IPS DF 6.9 (cell line): ENCODE measurements at places on chromosomes 16 and 17.

- no peak for DNase-seq
Observed at GRCh38 chr17:64016974-64017373, 3.5 kb downstream of the ICAM2 start.

DNA sequence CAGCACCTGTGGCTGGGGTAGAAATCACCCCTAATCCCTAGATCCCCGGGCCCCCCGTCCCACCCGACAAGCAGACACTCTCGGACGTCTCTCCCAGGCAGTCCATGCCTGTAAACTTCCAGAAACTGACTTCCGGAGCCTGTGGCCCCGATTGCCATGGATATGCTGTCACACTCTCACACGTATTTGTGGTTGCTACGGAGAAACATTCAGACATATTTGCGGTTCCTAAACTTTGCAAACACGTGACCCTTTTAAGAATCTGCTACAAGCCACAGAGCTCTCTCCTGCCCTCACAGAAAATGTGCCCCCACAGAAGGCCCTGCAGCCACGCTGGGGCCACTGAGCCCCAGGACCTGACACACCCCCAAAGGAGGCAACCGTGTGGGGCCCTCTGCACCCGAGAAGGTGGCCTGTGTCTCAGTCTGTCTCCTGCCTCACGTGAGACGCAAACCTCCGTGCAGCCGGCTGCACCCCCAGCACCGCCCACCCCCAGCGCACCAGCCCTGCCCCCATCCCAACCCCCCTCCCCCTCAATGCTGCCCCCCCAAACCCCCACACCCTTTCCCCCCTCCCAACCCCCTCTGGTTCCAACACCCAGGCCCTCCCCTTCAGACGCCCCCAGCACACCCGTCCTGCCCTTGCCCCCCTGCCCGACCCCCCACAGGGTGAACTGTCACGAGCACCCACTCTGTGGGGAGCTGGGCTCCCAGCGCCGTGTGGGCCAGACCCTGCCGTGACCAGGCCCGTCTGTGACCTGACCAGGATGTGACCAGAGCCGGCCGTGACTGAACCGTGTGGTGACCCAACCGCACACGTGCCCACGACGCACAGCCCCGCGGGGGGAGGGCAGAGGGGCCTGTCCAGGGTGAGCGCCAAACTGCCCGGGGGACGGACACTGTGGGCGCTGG lies 66.3 kb upstream of the METRNL start:
- DNase-seq, result no peak

GRCh38 chr16:67697422-67698185 lies 21.5 kb downstream of the GFOD2 start:
- no peak for DNase-seq

DNA sequence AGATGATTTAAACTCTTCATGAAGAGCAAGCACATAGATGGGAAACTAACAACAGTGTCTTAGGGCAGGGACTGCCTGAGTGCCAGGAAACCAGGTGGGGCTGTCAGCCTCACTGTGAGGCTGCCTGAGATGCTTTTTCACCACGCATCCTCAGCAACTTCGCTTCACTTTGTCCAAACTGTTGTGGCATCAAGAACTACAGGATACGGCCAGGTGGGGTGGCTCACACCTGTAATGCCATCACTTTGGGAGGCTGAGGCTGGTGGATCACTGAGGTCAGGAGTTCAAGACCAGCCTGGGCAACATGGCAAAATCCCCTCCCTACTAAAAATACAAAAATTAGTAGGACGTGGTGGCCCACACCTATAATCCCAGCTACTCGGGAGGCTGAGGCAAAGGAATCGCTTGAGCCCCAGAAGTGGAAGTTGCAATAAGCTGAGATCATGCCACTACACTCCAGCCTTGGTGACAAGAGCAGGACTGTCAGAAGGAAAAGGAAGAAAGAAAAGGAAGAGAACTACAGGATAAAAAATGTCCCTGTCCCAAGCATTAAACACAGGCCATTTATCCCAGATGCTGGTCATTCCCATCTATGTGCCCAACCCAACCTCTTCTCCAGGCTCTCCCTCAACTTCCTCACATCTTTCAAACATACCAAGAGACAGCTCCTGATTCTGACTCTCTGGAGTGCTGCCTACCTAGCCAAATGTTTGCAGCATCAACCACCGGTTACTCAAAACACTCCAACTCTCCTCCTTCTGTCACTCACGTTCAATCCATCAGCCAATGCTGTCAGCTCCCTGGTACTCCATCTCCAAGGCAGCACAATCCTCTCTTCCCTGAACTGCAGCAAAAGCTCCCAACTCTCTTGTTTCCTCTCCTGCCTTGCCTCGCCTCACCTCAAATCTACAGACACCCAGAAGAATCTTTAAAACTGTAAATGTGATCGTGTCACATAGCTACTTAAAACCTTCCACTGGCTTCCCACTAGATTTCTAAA lies 1.6 kb downstream of the EIF4A3 start:
- no peak for DNase-seq

- no peak for DNase-seq
Observed at GRCh38 chr17:45218895-45219661, 2.6 kb upstream of the FMNL1 start.

DNA sequence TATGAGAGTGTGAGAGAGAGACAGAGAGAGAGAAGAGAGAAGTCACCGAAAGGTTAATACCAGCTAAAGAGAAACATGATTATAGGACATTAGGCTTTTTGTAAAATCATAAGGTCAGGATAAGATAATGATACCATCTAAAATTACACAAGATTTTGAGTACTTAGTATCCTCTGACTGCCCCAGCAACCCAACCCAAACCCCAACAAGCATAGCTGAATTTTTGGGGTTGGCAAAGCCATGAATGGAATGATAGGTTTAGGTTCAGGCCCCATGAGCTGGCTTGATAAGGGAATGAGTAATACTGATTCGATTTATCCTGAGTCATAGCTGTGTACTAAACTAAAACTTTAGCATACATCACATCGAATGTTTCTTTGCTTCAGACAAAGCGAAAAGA lies 259.5 kb downstream of the IRX3 start:
- no peak for DNase-seq

GRCh38 chr16:14483819-14484385 lies 146.2 kb downstream of the PARN start:
- DNase-seq, result no peak

- DNase-seq, result no peak
Observed at GRCh38 chr16:10728003-10728887, 15.4 kb upstream of the NUBP1 start.

DNA sequence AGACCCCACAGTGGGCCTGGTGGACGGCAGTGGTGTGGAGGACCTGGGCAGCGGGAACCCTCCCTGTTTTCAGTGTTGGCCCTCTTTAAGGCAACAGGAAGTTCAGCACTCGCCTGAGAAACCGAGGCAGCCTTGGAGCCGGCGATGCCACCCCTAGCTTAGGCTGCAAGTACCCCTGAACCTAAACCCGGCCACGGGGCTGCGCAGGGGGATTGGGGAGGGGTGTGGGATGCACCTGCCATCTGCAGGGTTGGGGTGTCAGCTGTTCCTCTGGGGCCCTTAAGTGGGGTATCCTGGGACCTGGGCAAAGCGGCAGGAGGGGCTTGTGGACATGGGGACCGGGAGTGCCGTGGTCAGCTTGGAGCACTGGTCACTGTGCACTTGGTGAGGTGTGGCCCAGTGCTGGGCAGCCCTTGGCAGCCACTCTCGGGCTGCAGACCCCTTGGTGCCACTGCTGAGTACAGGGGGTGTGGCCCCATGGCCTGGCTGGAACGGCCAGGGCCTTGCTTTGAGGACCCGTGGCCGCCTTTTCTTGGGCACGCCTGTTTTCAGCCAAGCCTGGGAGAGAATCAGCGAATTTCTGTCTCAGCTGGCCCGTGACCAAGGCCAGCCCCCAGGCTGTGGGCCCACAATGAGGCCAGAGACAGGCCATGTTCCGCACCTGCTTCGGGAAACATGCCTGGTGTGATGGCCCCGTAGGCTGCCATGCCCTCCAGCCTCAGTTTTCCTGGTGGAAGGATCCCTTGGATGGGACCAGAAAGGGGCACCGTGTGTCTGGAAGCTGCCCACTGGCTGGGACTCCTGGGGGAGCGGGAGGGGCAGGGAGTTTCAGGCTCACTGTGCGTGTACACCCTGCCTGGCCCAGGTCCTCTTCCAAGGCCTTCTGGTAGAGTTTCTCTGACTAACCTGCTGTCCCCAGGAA lies 4.1 kb upstream of the SLC25A10 start:
- no peak for DNase-seq

DNA sequence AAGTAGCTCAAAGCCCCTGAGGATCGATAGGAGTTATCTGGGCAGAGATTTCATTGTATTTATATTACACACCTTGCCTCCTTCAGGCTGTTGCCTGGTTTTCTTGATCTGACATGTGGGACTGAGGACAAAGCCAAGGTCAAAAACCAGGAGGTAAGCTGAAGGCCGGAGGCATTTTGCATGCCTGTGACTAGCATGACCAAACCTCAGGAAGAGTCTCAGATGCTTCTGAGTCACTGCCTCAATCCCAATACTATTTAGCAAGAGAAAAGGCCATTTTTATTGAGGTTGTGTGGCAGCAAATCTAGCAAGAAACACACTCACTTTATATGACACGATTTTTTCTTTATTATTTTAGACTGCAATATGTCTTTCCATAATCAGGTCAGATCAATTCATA lies 968.1 kb downstream of the CDH11 start:
- DNase-seq, result no peak

DNA sequence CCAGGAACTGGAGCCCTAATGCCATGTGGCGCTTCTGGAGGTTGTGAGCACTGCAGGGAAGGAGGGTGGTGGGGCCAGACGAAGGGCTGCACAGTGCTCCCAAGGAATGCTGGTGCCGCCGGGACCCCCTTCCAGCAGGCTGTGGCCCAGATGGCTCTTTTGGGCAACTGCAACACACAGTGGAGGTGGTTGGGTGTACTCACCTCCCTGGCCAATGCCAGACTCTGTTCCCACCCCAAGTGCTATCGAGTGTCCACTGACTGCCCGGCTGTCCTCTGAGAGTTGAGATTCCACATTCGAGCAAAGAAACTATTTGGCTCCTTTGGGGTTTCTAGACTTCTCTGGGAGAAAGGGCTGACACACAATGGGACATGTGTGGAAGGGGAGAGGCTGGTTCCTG lies 167.9 kb downstream of the RGS9 start:
- no peak for DNase-seq

DNA sequence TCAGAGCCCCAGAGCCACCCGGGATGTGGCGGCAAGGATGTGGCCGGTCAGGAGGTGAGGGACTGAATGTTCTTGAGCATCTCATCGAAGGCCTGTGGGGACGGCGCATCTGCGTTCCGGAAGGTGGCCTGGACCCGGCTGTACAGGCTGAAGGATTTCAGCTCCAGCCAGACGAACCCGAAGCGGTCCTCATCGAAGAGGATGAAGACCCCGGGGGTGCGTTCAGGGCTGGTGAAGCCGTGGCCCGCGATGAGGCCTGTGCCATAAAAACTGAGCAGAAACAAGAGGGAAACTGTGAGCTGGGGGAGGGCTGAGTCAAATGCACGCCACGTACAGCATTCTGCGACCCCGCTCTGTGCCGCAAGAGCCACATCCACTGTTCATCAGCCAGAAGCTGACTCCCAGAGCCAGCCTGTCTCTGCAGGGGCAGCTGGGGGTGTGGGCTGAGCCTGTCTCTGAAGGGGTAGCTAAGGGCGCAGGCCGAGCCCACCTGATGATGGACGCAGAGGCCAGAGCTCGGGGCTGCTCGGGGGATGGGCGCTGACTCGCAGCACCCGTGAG lies 14.1 kb upstream of the C16orf95 start:
- no peak for DNase-seq

DNA sequence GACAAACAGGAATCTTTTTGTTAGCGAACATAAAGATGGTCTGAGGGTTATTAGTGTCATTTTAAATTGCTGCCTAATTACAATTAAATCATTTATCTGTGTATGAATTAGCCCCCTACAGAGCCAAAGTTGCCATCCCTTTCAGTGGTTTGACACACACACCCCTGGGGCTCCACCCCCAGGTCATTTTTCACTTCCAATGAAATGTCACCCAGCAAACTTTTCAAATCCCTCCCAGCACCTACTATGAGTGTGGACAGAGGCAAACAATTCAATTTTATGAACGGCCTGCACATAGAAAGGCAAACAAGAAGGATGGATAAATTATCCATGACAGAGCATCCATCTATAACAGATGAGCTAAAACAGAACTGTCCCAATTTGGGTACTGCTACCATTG lies 2.4 kb downstream of the MYH10 start:
- no peak for DNase-seq

DNA sequence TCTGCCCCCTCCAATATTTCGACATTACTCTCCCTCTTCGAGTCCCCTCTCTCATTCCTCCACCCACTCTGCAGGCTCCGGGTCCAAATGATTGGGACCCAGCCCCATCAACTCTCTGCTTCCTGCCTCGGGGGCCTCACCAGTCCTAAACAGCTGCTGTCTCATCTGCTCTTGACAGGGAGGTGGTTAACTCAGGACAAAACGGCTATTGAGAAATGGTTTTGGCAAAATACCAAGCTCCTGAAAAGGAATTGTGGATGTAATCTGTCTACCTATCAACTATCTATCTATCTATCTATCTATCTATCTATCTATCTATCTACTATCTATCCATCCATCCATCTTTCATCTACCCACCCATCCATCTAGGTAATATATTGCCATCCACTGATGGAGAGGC lies 2.2 kb downstream of the CD300H start:
- no peak for DNase-seq
